ENCODE measurements at places on chromosomes 4 and X. TPM values are rescaled to one million over a fixed set of nuclear protein-coding genes. Genes with fewer than 3 reads are reported as not detected.

Gene LRCH2
- total RNA-seq: not detected

Gene ERVMER34-1
- total RNA-seq: not detected

Gene ITM2A
- total RNA-seq: 236 TPM

Gene UCHL1
- total RNA-seq: not detected

Gene MAGEB3
- total RNA-seq: not detected
